ENCODE measurements at places on chromosomes 11 and 22.

DNA sequence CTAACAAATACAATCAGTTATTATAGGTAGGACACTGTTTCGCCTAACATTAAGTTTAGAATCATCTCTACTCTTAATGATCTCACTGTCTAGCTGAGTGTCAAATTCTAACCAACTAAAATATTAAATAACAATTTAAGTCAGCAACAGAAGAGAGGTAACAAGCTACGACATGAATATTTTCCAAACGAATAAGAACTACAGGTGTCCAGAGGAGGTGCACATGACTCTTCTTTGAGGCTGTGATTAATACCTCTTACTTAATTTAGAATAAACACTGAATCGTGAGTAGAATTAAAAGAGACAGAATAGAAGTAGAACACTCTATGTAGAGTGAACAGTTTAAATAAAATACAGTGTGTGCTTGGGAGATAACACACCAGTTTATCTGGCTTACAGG lies 619.0 kb upstream of the ARHGAP42 start:
- DNase-seq: no peak

DNA sequence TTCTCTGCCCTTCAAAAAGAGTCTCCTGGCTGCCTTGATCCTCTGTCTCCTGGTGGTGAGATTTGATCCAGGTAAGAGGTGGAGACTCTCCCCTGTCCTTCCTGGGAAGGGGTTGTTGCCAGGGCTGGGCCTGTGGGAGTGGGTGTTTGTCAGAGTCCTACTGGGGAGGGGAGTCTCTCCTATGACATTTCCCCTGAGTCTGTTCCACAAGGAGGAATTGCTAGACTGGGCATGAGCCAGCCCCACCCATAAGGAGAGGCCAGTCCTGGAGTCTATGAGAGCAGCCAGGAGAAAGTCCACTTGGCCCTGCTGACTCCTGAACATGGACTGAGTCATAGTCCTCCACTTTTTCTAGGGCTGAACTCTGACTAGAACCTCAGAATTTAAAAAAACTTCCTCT lies 7.4 kb downstream of the PEX26 start:
- DNase-seq: no peak

DNA sequence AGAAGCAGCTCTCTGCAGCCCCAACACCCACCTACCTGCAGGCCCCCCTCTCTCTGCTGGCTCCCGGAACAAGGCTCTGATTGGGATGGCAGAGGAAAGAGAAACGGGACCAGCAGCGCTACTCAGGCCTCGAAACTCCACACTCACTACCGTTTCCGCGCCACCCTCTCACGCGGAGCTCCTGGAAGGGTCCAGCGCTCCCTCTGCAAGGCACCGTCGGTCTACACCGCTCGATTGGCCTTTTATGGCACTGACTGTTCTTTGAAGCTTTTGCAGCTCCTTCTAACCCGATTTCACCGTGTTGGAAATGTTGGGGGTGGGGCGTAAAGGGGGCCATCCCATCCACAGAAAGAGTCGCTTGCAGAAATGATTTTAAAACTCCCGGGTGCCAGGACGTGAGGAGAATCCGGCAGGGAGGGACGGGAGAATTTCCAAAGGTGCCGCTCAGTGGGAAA lies 323 bp upstream of the PANX1 start:
- DNase-seq: no peak

- DNase-seq: peak; percentile 83
These were observed 35.6 kb upstream of the SYT7 start for GRCh38 chr11:61616434-61616833.

DNA sequence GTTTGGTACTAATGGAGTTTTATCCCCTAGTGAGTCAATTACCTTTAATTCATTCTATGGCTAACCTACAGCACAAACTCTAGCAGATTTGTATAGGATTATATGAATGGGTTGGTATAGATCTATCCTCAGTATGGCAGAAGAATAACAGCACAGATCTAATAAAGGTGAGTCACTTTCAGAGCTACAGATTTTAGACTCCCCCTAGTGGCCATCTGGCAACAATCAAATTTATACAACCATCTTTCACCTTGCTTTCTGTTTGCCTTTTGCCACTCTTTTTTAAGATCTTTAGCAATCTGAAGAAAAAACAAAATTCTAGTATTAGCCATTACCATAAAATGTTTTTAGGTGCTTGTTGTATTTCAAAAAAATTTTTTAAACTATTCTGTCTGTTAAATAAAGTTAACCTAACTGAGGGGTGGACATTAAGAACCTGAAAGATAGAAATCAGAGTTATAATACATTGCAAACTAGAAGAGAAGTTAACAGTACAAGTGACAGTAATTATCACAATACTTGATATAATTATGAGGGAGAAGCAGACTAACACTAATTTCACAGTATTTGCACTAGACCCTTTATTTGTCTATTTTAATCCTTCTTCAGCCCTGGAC lies 25.8 kb downstream of the DDIAS start:
- peak; percentile 57 for DNase-seq

DNA sequence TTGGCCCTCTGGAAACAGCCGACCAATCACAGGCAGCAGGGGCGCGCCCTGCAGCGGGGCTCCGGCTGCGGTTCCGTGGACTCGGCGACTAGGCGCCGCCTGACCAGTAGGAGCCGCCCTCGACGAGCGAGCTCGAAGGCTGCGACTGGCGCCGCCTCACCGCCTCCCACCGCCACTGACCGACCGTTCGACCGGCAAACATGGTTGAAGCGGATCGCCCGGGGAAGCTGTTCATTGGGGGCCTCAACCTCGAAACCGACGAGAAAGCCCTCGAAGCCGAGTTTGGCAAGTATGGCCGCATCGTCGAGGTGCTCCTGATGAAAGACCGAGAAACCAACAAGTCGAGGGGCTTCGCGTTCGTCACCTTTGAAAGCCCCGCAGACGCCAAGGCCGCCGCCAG lies at the start of gene RBMXL2:
Gene RBMXL2, plus strand, starts transcription at position 78 of the 400 bp plus-strand sequence. Its CDS starts 123 bp downstream, at position 201.
- DNase-seq: no peak

GRCh38 chr11:15199693-15200092 lies 85.0 kb downstream of the INSC start:
- no peak for DNase-seq

DNA sequence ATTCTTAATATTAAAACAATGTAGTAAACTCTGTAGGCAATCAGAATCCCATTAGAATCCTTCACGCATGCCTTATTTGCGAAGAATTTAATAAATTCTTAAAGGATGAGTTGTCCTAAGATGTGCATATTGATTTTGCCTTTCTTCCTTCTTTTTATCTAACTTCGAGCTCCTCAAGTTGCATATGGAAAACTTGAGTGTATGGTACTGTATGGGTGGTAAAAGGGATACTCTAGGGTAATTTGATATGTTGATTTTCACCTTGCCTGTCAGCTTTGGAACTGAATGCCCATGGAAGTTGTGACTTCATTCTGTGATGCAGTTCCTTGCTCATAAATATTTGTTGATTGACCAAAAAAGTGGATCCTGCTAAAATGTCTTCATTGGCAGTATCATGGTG lies 193.8 kb downstream of the DDX10 start:
- DNase-seq: no peak

GRCh38 chr22:46795140-46795539 lies 32.7 kb downstream of the TBC1D22A start:
- no peak for DNase-seq

GRCh38 chr11:65315866-65316226 lies 1.2 kb downstream of the CDC42EP2 start:
- no peak for DNase-seq

DNA sequence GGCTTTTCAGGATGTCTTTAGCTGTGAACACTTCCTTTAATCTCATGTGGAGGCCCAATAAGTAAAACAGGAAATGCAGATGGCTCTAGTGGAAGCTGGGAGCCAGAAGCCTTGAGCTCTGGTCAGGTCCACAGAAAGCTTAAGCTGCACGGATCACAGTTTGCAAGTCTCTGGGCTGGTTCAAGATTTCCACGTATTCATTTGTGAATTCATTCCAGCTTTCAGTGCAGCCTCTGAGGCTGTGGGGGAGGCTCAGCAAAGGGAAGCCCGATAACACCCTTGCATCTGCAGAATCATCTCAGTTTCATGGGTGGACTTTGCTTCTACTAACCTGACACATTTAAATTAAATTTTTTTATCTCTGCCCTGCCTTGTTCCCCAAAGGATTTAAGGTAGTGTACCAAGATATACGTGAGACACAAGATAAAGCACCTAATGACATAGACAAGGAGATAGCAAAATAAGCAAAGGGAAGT lies 65.6 kb downstream of the ISX start:
- DNase-seq: no peak

DNA sequence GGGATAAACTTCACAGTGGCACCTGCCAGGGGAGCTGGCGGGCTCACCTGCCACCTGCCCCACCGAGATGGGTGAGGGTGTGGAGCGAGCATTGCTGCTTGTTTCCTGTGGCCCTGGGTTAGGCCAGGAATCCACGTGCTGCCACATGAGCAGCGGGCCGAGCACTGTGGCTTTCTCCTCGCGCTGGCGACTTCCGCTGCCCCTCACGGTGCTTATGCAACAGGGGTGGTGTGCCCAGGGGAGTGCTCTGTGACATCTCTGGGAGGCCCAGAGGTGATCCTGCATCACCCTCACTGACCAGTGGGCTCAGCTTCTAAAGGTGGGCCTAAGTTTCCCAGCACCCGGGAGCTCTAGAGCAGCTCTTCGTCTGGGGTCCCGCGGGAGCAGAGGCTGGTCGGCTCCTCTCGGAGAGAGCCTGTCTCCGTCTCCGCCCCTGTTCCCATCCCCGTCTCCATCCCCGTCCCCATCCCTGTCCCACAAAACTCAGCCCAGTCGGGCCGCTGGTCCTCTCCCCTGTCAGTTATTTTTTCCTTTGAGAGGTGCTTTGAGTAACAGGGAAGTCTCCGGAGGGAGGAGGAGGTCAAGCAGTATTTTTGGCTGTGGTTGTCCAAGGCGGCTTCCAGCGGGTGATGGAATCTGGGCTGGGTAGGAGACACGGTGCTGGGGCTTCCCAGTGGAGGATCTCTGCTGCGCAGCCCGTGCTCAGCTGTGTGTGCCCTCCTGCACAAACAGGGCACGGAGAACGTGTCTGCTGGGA lies 42.5 kb downstream of the AP2A2 start:
- no peak for DNase-seq

DNA sequence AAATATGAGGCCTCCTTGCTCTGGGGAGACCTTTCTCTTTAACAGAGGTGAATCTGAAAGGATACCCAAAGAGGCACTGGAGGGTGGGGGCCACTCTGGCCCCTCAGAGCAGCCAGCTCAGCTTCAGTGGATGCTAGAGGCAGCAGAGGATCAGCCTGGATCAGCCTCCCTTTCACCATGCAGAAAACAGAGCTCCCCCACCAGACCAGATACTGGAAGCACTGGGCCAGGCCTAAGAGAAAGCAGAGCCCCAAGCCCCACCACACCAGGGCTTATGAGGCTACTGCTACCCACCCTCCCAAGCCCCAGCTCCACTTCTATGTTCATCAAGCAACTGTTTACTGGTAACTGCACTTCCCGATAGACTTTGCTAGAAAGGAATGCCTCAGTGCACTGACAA lies 4.0 kb upstream of the SLC43A3 start:
- DNase-seq: no peak

- DNase-seq: peak; percentile 45
These were observed 24.4 kb upstream of the PSMA1 start for GRCh38 chr11:14544611-14545010.

DNA sequence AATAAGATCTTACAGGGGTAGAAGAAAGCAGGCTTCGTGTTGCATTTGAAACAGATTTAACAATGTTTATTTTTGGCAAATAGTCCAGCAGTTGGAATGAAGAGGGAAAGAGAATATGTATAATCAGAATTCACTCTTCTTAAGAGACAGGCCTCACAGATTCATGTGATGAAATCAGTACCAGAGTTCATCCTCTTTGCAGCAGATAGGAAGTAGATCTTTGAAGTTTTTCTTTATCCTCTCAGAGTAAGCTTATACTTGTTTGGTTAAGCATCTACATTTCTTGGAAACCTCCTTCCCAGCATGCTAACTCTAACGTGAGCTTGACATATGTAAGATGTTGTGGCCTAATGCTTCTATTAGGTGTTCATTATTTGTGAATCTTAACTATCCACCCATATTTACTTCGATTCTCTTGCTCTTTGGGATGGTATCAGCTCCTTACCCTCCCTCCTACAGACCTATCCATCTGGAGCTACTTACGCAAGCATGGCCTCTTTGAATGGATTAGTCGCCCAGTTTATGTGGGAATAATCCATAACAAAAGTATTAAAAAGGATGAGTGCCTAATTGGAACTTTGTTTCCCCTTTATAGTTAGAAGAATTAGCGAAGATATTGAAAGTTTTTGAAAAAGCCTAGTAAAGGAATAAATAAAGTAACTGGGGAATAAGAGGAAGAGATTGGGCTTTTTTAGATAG lies 80.1 kb downstream of the PRMT3 start:
- no peak for DNase-seq

DNA sequence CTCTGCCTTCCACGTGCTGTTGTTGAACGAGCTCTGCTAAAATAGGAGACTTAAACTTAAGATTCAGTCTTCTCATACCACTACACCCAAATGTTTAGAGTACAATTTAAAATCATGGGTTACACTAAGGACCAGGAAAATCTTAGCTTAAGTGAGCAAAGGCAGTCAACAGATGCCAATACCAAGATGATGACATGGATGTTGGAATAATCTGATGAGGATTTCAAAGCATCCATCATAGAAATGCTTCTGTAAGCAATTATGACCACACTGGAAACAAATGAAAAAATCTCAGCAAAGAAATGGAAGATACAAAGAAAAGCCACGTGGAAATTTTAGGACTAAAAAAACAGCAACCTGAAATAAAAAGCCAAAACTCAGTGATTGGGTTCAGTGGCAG lies 109.8 kb downstream of the ATXN10 start:
- peak; percentile 50 for DNase-seq

GRCh38 chr11:108926171-108926840 lies 261.4 kb downstream of the DDX10 start:
- DNase-seq: peak; percentile 72

- DNase-seq: peak; percentile 40
These were observed 16.5 kb upstream of the BMAL1 start for GRCh38 chr11:13260963-13261588.

DNA sequence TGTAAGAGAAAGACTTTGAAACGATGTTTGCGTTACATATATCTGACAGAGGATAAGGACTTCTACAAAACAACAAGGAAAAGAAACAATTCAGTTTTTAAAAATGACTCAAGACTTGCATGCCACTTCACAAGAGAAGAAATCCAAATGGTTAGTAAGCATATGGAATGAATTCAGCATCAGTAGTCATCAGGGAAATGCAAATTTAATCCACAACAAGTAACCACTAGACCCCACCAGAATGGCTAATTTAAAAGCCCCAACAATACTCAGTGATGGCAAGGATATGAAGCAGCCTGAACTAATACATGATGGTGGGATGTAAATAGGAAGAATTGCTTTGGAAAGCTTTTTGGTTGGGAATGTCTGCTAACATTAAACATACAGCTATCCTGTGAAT lies 142.6 kb downstream of the ATXN10 start:
- peak; percentile 21 for DNase-seq

DNA sequence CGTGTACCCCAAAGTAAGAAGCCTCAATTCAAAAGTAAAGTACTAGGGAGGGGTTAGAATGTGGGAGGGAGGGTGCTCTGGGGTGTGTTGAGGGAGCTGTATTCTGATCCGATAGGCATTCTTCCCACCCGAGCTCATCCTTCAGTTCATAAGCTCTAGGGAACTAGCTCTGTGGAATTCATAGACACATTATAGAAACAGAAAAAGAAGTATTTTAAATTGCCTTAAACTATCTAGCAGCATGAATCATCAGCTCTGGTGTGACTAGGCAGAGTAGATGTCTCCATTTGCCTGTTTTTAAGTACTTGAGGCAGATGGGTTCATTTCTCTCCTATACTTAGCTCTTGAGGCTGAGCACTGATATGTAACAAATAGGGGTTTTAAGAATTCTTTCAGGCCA lies 7.3 kb upstream of the SGSM3 start:
- peak; percentile 69 for DNase-seq
